ENCODE measurements at places on chromosomes 6 and 20. TPM values are rescaled to one million over a fixed set of nuclear protein-coding genes. Genes with fewer than 3 reads are reported as not detected.

CCDC28A gene
- total RNA-seq, result 15.7 TPM

OR2H2 gene
- not detected for total RNA-seq

LY6G6D gene
- not detected for total RNA-seq

DOK5 gene
- total RNA-seq, result 3.0 TPM

BPIFA1 gene
- total RNA-seq, result not detected

SLC22A2 gene
- not detected for total RNA-seq

EZR gene
- total RNA-seq, result 314 TPM

PTPRA gene
- total RNA-seq, result 79.5 TPM

HS3ST5 gene
- total RNA-seq, result 3.2 TPM

PRL gene
- not detected for total RNA-seq

ABHD16B gene
- not detected for total RNA-seq

PACSIN1 gene
- 1.9 TPM for total RNA-seq

SLC25A27 gene
- total RNA-seq, result 25.1 TPM

PLCB1 gene
- 48.3 TPM for total RNA-seq

Measured in ureter (tissue), 1 donor.